ENCODE measurements at places on chromosomes 4 and X.

- DNase-seq, result no peak
Measured at GRCh38 chr4:5261866-5262265, 210.6 kb downstream of the STK32B start.

GRCh38 chr4:76670631-76671030 is 227.3 kb downstream of the SOWAHB start:
- DNase-seq, result no peak

- DNase-seq, result no peak
Measured at GRCh38 chr4:77804471-77804870, 14.7 kb downstream of the CNOT6L start.

DNA sequence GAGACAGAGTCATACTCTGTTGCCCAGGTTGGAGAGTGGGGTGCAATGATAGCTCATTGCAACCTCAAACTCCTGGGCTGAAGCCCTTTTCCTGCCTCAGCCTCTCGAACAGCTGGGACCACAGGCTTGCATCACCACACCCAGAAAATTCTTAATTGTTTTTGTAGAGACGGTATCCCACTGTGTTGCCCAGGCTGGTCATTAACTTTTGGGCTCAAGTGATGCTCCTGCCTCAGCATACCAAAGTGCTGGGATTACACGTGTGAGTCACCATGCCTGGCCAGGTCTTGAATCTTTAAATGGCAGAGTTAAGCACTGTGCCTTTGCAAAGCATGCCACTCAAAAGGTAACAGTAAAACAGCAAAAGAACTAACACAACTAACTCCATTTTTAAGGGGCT is 28.6 kb upstream of the BBS12 start:
- no peak for DNase-seq

DNA sequence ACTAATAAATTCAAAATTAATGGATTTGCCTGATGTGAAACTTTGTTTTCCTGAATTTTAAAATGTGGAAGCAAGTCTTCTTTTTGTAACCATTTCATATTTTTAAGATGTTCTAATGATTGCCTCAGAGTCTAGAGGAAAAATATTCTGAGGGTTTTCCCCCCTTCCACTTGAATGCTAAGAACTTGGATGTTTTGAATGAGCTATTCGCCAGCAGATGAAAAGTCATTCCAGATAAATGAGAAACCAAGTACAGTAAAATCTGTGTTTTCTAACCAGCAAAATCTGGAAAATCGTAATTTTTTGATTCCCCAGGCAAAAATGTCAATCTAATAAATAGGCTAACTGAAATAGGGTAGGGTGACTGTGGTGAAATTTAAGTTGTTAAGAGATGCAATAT is 45.6 kb downstream of the SLIT2 start:
- DNase-seq, result no peak

GRCh38 chrX:154486052-154486395 is 391 bp downstream of the UBL4A start:
- no peak for DNase-seq

DNA sequence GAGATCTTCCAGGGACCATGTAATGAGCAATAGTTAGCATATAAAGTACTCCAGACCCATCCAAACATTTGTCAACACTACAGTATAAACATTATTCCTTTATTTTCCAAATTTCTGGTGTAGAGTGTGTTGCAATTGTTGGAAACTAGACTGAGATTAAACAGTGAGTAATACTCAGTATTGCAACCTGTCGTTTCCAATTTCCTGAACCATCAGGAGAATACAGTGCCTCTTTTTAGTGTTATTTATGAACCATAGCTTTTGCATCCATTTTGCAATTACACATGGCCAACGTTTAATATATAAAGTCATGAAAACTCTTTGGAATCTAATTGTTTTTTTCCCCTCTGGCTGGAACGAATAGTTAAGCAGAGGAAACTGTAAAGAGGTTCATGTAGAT is 58.3 kb upstream of the DHRSX start:
- DNase-seq, result no peak

GRCh38 chr4:55359397-55359916 is 13.4 kb downstream of the SRD5A3 start:
- DNase-seq, result no peak

DNA sequence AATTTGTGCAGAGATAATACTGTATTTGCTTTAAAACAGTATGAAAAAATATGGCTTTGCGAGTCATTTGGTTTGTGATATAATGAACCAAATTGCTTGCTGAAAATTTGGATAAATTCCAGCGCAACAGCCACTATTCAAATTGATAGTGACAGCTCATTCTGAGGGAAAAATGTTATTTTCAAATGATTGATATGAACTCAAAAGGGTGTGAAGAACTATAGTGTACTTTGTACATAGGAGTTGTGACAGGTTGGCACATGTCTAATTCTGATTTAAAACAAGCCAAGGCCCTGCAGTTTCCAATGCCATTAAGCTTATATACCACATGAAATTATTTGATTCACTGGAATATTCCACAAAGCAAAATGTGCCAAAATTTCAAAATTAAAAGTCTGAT is 1628.9 kb upstream of the AGA start:
- no peak for DNase-seq

DNA sequence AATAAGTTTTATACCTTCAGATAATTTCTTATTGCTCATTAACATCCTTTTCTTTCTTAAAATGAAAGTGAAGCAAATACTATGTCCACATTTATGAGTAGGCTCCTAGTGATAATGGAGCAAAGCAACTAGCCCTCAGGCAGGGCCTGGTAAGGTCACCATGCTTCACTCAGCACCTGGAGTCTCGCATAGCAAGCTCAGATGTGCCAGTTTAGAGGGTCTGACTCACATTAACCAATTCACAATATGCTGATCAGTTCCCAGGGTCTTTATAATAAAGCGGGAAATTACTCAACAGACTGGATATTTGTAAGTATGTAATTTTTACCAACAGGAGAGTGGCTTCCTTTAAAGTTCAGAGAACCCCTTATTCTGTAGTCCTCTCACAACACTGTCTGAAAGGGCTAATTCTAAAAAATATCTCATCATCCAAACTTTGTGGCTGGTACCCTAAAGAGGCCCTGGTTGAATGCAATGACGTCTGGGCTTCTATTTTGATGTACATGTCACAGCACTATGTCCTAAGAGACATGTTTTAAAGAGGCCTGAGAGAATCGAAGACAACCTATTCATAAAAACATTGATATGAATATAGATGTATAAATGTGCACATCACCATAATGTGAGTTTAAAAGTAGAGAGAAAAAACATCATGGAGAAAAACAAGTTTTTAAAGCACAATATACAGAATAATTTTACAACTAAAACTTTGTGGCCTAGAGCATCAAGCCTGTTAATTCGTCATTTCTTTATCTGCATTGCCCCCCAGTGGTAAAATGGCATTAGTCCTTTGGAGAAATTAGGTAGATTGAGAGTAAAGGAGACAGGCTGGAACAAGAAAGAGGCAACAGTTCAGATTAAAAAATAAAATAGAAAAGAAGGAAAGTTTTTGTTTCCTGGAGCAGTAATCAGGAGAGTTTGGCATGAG is 44.3 kb downstream of the IL21 start:
- no peak for DNase-seq

GRCh38 chr4:187103351-187103750 is 379.7 kb upstream of the FAT1 start:
- no peak for DNase-seq

- DNase-seq, result no peak
Measured at GRCh38 chr4:27112587-27112986, 251.9 kb downstream of the STIM2 start.

DNA sequence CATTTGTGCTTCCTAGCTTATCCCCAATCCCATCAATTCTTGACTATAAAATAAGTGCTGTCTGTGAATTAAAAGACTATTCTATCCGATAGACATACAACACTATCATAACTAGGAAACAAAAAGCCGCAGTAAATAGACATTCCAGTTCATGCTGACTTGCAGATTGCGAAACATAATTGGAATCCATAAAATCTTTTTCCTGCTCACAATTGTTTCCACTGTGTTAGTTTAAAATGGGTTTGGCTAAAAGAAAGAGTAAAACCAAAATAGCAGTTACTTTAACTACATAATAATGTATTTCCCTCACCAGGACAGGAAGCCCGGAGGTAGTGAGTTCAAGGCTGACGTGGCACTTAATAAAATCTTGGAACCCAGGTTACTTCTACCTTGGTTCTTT is 17.2 kb downstream of the SMIM31 start:
- DNase-seq, result no peak

DNA sequence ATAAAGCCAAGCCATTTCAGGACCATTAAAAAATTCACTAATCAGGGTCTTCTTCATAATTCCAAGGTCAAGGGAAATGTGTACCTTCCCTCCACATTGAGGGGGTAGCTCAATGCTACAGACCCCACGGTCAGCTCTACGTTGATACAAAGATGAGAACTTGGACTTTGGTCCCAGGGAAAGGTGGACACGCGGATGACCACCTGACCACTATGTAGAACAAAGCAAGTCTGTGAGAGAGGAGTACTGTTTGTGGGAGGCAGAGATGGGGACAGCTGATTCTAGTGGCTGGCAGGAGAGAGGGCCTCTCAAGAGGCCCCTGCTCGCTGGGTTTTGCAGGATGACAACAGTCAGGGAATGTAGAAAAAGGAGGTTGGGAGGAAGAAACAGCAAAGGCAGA is 58.0 kb downstream of the SLC2A9 start:
- no peak for DNase-seq

DNA sequence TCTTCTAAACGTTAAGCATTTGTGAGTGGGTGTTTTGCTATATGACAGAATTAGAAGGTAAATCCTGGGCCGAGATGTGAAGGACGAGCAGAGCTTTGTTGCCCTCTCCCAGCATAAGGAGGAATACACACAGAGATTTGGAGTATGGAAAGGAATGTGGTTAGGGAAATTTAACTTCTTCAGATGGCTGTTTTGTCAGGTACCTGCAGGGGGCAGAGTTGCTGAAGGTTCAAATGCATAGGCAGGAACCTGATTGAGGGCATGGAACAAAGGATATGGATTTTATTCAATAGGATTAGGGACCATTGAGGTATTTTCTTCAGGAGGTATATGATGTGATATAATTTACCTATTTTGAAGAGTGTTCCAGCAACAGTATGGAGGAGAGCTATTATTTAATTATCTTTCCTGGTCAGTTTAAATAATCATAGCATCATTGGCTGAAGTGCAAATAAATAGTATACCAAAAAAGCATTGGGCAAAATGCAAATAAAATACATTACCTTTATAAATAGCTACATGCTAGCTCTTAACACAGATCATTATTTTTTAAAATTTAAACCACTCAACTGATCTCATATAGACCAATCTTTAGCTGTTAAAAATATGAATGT is 143.6 kb downstream of the SLIT2 start:
- no peak for DNase-seq

DNA sequence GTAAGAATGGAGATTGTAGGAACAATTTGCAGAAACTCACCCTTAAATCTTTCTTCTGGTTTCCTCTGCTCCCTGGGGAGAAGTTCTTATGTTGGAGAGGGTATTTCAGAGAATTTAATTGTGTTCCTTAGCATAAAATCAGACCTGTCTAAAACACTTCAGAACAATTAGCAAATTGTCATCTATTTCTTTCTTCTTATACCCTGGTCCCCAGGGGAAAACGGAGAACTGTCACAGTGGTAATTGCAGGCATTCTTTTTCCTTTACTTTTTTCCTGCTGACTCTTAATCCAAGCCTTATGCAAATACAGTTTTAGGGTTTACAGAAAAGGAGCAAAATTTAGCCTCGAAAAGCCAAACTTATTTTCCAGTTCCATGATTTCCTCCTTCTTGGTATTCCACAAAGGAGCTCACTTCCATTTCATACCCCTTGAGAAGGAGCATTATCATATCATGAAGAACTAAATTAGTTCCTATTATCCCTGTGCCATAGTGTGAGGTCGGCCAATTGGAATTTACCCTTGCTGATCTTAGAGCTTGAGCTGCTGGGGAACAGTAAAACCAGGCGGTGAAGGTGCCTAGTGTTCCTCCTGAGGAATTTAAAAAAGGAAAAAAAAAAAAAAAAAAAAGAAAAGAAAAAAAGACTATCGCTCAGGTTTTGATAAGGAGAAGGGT is 173.8 kb downstream of the IL15 start:
- no peak for DNase-seq

GRCh38 chr4:6495736-6496135 is 23.3 kb upstream of the PPP2R2C start:
- no peak for DNase-seq

DNA sequence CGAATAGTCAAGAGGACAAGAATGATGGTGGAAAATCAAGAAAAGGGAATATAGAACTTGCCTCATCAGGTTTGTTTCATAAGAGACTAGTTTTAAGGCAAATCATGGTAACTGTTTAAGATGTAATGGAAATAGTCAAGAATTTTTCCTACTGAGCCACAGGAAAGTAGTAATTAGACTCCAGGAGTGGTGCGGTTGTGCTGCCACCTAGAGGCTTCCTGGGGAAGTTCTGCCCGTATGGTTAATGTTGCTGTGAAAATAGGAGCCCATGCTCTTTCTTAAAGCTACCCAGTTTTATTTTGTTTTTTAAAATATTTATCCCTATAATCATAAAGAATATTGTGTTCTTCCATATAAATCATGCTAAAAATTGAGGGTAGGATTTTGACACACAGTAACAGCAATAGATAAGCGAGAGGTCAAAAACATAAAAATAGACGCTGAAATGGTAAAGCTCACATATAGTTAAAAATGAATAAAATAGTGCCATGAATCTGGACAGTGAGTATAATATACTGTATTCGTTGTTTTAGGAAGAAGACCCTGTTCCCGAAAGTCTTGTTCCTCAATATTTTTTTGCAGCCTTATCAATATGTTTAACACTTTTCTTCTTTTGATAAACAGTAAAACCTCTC is 87.0 kb downstream of the PHOX2B start:
- no peak for DNase-seq

DNA sequence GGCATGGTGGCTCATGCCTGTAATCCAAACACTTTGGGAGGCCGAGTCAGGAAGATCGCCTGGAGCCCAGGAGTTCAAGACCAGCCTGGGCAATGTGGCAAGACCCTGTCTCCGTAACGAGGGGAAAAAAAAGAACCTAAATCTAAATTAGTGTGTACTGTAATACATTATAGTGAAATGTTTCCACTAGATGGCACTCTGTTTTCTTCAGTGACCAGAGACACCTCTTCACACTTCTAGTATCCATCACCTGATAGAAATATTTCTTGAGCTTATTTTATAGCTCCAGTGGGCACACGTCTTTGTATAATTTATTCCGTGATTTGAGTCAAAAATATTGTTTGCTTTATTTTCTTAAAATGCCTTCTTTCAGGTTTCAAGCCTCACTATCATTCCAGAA is 600.9 kb upstream of the DIPK2B start:
- DNase-seq, result no peak

- no peak for DNase-seq
Measured at GRCh38 chrX:7143941-7144525, 3.5 kb upstream of the STS start.

- DNase-seq, result no peak
Measured at GRCh38 chr4:8841678-8842268, 29.9 kb downstream of the HMX1 start.

- peak; percentile 32 for DNase-seq
Measured at GRCh38 chr4:186104114-186104889, at the start of gene FAM149A. FAM149A (plus strand) TSS chr4:186104704.

GRCh38 chr4:26741491-26741871 is 119.2 kb upstream of the STIM2 start:
- no peak for DNase-seq

GRCh38 chr4:74969507-74970474 is 36.9 kb downstream of the PARM1 start:
- DNase-seq, result no peak

All from activated CD4-positive, alpha-beta T cell treated with anti-CD3 and anti-CD28 coated beads, Interleukin-2, amount 50 U/mL, for 4 hours (primary cell).